ENCODE measurements at places on chromosomes 5 and 9. TPM values are rescaled to one million over a fixed set of nuclear protein-coding genes. Genes with fewer than 3 reads are reported as not detected.

The AQP3 gene
- total RNA-seq: 265 TPM

The TIMD4 gene
- 3.0 TPM for total RNA-seq

The IL13 gene
- 4.9 TPM for total RNA-seq

The FAM221B gene
- total RNA-seq: not detected

The TMEM215 gene
- total RNA-seq: not detected

Measured in activated naive CD4-positive, alpha-beta T cell treated with anti-CD3 and anti-CD28 coated beads, Interleukin-2, amount 10 ng/mL, durations not matched to agents 5 hours and 36 hours (primary cell).